ENCODE measurements at places on chromosomes 2 and 18.

DNA sequence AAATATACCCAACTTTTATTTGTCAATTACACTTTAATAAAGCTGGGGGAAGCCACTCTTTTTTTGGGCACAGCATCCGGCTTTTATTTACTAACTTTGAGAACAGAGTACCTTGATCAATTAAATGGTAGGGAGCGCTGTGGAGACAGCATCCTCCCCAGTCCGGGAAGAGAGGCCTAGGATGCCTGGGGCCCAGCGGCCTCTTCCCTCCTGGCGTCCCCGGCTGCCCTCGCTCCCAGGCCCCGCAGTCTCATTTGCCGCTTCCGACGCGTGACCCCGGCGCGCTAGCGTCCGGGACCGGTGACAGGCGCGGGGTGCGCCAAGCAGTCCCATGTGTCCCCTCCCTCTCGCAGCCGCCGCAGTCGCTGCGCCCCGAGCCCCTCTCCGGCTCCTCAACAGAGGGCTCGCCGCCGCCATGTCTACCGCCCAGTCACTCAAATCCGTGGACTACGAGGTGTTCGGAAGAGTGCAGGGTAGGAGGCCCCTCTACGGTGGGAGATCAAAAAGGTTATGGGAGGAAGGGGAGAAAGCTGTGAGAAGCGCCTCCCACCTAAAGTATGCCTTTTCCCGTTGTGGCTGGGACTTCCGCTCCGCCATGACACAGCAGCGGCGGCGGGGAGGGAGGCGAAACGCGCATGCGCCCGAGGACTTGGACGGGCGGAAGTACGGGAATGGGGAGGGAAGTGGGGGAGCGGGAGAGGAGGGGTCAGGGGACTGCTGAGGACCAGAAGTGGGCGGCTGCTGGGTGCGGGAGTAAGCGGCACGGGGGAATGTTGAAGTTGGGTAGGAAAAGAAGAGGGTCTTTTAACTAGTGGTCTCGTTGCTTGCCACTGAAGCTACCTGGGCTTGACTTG lies at the start of gene ACYP2:
Gene ACYP2, plus strand, starts transcription at position 332 of the 854 bp plus-strand sequence.
- peak; percentile 97 for DNase-seq

- no peak for DNase-seq
Measured at GRCh38 chr18:21099442-21099841, 12.2 kb downstream of the ROCK1 start.

- DNase-seq, result no peak
Measured at GRCh38 chr2:49582946-49583345, 428.6 kb upstream of the FSHR start.

DNA sequence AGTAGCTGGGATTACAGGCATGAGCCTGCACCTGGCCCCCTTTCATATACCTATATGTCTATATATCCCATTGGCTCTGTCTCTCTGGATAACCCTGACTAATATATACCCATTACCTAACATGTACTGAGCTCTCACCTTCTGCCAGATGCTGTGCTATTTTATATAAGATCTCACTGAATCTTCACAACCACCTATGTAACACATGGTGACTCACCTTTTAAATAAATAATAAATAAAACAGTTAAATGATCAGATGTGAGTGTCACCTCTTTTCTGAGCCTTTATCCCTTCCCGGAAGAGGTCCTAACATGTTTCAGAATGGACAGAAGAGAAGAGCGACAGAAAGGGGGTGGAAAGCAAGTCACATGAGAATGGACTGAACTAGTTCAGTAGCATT lies 123.1 kb downstream of the SPIRE1 start:
- no peak for DNase-seq

GRCh38 chr2:172361360-172361759 lies 66.0 kb upstream of the ITGA6 start:
- DNase-seq, result no peak

DNA sequence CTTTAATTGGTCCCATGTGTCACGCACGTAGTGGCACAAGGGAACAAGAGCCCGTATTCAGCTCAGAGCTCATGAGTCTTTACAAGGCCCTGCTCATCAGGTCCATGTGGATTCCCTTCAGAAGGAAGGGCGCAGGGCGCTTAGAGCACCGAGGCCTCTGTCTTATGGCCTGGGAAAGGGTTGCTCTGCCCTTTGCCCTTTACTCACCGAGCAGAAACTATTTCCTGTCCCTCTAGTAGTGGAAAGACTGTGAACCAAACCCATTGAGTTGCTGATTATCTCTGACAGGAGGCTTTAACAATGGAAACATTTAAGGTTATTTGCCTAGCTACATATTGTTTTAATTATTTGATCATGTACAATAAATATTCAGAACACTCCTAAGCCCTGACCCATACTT lies 102.0 kb upstream of the ACAA2 start:
- no peak for DNase-seq

- DNase-seq, result no peak
Measured at GRCh38 chr18:62720766-62721613, 5.6 kb downstream of the PHLPP1 start.

- DNase-seq, result no peak
Measured at GRCh38 chr2:173044686-173045085, 31.0 kb upstream of the MAP3K20 start.

DNA sequence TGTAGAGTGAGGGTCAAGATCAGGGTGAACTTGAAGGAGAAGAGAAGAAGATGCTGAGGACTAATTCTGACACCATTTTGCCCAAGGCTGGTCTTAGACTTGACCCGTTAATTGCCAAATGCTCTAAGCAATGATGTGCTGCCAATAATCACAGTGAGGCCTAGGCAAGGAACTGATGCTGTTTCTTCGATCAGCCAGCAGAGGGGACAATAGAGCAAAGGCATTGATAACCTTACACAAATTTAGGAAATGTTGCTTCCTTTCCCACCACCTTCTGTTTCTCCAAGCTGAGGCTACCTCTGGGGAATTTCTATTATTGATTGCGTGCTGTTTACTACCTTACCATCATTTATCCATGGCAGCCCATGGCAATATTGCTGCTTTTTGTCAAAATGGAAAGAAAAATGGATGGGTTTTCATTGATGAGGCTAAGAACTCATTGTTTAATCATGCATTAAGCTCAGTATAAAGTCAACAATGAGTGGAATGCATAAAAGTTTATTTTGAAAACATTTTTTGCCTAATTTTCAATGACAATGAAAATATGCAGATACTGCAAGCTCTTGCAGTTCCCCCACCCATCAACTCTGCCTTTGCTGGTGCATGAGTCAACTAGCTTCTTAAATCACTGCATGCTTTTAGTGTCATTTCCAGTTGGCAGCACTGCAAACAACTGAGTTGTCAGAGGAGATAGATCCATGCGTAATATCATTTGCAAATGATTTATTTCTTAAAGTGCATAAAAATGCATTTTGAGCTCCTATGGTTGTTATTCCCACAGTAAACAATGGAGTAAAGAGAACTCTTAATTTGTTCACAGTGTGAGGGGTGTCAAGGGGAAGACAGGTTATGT lies 116.4 kb upstream of the NYAP2 start:
- no peak for DNase-seq

DNA sequence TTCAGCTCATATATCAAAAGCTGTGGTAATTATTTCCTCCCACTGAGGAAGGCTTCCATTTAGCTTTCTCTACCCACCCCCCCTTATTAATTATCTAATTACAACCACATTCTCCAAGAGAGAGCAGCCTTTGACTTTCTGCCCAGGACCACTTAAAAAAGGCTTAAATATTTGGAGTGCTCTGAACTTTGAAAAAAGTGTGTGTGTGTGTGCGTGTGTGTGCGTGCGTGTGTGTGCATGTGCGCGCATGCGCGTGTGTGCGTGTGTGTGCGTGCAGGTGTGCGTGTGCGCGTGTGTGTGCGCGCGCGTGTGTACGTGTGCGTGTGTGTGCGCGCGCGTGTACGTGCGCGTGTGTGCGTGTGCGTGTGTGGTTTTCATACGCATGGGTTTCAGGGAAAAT lies 57.8 kb downstream of the TWIST2 start:
- no peak for DNase-seq

DNA sequence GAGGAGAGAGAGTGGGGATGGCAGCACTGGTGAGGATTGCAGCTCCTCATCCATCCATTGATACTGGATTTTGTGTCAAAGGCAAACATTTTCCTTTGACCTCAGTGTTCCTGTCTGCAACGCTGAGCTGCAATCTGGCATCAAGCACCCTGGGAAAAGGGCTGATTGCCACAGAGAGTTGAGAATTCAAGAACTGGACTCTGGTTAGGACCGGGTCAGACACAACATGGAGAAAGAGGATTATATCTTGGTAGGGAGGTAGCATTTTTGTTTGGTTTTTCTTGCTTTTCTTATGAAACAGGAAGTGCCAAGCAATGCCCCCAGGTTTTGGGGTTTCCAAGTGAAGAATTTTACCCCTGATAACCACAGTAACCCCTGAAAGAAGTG lies 81.9 kb upstream of the PKDCC start:
- no peak for DNase-seq

DNA sequence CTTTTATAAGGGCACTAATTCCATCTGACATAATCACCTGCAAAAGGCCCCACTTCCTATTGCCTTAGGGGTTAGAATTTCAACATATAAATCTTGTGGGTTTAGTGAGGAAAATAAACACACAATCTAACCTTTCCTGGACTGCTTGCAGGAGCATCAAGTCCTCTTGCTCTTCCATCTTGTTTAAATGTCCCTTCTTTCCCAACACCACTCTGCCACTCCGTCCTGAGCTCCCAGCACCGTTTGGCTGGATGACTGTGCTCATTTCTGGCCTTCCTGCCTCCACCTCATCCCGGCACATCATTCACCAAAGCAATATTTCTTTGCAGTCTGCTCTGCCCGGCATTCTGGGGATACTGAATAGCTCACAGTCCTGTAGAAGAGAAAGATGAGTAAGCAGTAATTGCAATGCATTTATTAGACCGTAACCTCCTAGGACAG lies 247.8 kb downstream of the BCL2 start:
- no peak for DNase-seq

DNA sequence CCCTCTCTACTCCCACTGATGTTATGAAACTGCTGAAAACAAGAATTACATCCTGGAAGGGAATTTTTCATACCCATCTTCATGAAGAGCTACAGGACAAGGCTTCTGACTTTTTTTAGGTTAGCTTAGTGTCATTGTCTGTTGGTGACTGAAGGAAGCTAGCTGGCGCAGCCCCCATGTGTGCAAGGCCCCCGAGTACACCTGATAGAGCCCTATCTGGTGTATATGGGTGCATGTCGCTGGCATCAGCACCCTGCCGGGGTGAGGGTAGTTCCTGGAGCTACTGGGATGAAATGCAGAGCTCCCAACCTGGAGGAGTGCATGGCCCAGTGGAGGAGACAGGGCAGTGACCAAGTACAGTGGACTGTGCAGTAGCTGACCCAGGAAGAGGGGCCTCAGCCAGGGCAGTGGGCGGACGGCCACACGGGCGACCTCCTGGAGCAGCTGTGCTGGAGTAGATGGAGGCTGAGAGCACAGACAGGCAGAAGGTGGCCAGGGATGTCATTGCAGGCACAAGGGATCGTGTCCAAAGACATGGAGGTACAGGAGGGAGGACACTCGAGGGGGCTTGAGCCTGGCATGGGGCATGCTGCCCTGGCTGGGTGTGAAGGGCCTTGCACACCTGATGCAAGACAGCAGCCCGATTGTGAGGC lies 12.1 kb downstream of the IMPA2 start:
- no peak for DNase-seq

- DNase-seq, result no peak
Measured at GRCh38 chr2:120983344-120983743, 247.7 kb downstream of the GLI2 start.

- DNase-seq, result no peak
Measured at GRCh38 chr2:3789256-3789655, 85.9 kb downstream of the DCDC2C start.

DNA sequence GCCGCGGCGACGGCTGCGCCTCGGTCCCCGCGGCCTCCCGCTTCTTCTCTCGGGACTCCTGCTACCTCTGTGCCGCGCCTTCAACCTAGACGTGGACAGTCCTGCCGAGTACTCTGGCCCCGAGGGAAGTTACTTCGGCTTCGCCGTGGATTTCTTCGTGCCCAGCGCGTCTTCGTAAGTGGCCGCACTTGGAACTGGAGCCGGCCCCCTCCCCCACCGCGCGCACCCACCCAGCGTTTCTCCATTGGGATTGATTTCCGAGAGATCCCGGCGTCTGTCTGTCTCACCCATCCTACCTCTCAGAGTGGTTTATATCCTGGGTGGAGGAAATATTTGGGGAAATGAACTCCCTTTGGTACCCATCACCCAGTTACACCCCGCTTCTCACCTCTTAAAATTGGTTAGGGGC lies 498 bp downstream of the ITGAV start:
- no peak for DNase-seq

DNA sequence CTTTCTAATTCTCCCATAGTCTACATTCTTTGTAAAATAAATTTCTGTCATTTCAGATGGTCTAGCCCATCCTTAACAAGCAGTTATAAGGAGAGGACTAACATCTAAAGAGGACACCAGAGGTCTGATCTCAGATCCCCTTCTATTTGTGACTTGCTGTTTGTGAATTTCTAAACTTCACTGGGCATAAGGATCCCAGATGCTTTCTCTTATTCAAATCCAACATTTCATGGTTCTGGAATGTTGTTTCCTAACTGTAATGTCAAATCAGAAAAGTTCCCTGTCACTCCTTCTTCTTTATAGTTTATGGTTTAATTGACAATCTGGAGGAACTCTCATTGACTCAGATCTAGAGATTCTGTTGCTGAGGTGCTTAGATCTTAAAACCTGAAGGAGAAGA lies 430.2 kb downstream of the MEIS1 start:
- DNase-seq, result no peak

GRCh38 chr18:66046032-66046602 lies 295.3 kb downstream of the CDH7 start:
- DNase-seq, result no peak

DNA sequence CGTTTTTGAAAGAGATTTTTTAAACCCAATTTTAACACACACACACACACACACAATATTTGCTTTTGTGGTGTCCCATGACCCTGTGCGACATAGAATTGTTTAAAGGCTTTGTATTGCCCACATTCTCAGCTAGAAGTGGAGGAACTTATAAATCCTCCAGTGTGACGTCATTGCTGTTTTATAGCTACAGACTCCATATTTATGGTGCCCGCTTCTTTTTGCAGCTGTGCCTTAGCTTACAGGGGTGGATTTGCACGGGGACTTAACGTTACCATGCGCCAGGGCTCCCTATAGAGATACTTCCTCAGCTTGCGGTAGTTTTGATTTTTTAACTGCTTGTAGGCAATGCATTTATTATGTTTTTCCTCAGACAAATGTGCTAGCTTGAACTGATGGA lies 101.9 kb upstream of the SMIM21 start:
- DNase-seq, result no peak

GRCh38 chr2:197307236-197307932 lies 3.2 kb downstream of the ANKRD44 start:
- DNase-seq, result no peak

DNA sequence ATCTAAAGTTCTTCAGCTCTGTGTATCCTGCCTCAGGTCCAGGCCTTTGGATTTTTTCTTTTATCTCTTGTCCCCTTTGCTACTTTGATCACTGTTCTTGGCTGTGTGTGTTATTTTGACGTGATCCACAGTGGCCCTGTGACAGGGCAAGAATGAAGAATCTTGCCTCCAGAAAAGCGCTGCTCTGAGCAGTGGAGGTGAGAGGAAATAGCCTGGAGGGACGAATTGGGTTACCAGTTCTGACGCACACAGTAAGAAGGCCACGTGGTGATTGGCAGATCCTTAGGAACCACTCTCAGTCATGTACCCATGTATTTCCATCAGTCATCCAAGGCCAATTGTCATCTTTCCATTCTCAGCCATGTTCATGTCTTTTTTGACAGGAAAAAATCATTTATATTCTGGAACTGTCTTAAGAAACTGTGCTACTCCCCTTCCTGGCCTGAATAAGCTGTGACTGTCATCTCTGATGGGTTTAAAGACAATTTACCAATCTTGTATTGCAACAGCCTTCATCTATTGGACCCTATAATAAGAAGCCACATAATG lies 47.6 kb downstream of the MAPK4 start:
- no peak for DNase-seq

All from CMK (cell line).